ENCODE measurements at places on chromosomes 7 and 10.

- no peak for DNase-seq
- no peaks in the 10 kb centered on the region for H3K27me3 ChIP-seq
- H3K4me1 ChIP-seq: no peaks in the 10 kb centered on the region
- H3K27ac ChIP-seq: no peak overlapping the region
- H3K4me3 ChIP-seq: no peak overlapping the region
These were observed 649.0 kb downstream of the LRMDA start for GRCh38 chr10:76080451-76080850.

DNA sequence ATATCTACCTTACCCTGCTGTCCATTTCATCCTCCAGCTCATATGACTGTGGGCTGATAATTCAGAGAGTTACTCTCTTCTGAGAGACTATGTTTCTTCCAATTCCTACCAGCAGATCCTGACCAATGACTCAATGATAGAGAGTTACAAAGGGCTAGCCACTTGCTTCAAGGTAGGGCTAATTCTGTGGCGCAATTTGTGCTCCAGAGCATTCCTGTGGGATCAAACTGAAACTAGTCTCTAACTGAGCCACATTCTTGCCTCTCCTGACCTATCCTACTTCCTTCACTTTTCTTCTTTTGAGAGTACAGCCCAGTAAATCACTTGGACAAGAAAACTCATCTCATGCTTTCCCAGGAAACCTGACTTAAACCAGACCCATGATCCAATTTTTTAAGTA is 17.9 kb upstream of the ASZ1 start:
- no peak overlapping the region for H3K27ac ChIP-seq
- no peaks in the 10 kb centered on the region for H3K4me1 ChIP-seq
- no peaks in the 10 kb centered on the region for H3K36me3 ChIP-seq
- peaks cover 2% of the 10 kb centered on the region for H3K27me3 ChIP-seq
- no peak overlapping the region for H3K4me3 ChIP-seq

DNA sequence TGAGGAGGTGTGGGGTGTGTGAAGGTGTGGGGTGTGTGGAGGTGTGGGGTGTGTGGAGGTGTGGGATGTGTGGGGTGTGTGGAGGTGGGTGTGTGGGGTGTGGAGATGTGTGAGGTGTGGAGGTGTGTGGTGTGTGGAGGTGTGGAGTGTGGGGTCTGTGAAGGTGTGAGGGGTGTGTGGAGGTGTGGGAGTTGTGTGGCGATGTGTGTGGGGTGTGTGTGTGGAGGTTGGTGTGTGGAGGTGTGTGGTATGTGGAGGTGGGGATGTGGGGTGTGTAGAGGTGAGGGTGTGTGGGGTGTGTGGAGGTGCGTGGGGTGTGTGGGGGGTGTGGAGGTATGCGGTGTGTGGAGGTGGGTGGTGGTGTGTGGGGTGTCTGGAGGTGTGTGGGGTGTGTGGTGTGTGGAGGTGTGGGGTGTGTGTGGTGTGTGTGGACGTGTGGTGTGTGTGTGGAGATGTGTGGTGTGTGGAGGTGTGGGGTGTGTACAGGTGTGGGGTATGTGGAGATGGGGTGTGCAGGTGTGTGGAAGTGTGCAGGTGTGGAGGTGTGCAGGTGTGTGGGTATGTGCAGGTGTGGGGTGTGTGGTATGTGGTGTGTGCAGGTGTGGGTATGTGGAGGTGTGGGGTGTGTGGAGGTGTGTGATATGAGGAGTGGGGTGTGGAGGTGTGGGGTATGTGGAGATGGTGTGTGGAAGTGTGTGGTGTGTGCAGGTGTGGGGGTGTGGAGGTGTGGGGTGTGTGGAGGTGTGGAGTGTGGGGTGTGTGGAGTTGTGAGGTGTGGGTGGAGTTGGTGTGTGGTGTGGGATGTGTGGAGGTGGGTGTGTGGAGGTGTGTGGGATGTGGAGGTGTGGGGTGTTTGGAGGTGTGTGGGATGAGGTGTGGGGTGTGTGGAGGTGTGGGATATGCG is 34.5 kb downstream of the SPDYE17 start:
- DNase-seq: no peak
- H3K4me3 ChIP-seq: no peak overlapping the region
- no peaks in the 10 kb centered on the region for H3K36me3 ChIP-seq

DNA sequence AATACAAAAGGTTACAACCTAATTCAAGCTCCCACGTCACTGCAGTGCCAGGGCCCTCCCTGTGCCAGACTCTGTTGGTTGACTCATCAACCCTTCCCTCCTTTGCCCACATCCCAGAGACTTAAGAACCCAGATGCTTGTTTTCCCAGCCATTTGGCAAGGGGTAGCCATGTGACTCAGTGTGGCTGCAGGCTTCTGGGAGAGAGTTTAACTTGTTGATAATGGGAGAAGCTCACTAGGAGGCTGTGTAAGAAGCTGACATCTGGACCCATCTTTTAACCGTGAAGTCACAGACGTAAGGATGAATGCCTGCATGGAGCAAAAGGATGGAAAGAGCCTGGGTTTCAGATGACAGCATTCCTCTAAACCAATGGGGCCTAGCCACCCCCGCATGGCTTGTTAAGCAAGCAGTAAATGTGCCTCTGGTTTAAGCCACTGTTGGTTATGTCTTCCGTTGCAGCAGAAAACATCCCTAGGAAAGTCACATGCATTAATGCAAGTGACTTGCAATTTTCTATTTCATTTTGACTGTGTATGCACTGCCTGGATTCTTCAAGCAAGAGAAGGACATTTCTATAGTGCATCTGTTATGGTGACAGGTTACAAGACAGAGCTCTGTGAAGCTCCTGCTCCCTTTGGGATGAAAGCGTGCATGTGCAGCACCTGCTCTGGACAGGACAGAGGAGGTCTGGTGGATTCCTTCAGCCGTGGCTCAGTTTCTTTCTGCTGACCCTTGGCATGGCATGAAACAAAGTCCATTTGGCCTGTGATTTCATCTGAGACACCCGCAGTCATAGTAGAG is 57.5 kb upstream of the CREB5 start:
- no peak overlapping the region for H3K27ac ChIP-seq
- no peak overlapping the region for H3K4me3 ChIP-seq
- DNase-seq: no peak
- no peaks in the 10 kb centered on the region for H3K36me3 ChIP-seq
- no peaks in the 10 kb centered on the region for H3K4me1 ChIP-seq

DNA sequence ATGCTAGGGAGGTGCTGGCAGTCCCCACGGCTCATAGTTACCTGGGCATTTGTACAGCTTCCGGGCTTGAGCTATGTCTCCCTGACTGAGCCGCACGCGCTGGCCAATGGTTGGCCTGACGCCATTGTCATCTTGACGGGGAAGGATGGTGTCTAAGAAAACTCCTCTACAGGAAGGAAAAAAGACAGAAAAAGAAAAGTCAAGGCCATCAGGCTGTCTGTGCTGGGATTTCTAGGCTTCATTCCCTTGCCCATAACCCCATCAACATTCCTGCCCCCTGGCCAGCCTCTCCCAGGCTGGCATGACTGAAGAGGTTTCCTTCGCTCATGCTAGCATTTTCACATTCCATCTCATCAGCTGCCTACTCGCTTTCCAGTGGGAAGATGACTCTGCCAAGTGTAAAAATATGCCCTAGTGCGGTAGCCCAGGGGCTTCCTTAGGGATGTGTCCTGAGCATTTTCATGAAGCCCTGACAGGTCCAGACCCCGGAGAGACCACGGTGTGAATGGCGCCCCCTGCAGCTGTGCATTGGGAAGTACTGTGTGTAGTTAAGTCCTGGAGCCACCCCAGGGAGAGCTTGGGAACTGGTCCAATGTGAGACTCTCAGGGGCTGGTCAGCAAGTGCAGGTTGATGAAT is 54.5 kb upstream of the OPALIN start:
- DNase-seq: no peak
- H3K27me3 ChIP-seq: peaks cover 7% of the 10 kb centered on the region
- H3K4me3 ChIP-seq: no peak overlapping the region
- H3K27ac ChIP-seq: no peak overlapping the region
- no peaks in the 10 kb centered on the region for H3K36me3 ChIP-seq
- no peaks in the 10 kb centered on the region for H3K4me1 ChIP-seq

DNA sequence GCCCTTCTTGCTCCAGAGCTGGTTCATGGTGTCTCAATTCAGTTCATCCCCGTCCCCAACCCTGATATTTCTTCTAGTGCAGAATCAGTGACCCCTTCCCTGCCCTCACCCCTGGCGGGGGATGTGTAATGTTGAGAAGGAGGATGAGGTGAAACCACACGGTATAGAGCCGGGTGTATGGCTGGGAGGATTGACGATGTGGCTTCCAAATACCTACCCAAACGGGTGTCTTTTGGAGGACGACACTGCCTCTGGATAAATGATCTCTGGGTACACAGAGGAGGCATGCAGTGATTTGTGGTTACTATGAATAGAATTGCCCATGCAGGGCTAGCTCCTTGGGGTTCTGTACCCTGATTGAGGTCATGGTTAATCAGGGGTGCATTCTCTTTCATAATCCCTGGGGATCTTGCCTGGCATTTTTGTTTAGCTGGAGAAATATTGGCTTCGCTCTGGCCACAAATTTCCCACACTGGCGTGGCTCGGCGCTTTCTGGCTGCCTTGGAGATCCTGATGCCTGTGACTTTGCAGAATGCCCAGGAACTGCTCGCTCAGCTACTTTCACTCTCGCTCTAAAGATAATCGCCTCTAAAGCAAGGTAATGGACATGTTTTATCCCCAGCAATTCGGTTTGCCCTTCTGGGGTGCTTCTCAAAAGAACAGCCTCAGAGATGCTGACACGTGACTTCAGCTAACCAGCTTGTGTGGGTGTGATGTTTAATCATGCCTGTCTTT is 89.2 kb downstream of the RBM20 start:
- peaks cover 8% of the 10 kb centered on the region for H3K4me1 ChIP-seq
- no peak overlapping the region for H3K27ac ChIP-seq
- DNase-seq: no peak
- peak overlapping the region; percentile 27 for H3K4me3 ChIP-seq
- peaks cover 37% of the 10 kb centered on the region for H3K27me3 ChIP-seq

DNA sequence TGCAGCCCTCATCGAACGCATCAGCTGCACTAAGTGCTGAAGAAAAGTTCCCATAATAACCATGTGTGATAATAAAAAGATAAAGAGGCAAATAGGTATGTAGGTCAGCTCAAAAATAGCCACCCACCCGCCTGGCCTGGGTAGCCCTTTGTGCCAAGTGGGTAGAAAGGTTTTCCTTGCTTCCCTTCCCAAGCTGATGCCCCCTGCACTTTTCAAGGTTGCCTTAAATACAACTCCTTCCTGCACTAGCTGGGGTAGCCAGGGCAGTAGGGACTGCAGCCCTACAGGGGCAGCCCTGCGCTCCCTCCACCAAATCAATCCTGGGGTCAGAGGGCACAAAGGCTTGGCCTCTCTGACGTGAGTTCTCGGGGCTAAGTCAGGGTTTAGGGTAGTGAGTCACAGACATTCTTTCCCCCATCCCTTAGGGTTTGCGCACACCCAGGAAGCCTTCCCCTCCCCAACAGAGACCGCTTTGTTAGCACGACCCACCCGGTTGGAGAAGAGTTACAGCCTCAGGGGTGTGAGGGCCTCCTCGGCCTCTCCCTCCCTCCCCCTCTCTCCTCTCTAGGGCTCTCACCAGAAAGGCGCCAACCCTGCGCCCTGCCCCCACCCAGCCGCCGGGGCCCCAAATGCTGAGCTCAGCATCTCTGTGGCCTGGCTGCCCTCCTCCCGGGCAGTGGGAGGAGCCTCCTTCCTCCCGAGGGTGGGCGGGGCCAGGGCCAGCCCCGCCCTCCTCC is 13.3 kb upstream of the DDIT4 start:
- peak overlapping the region; percentile 90 for H3K4me3 ChIP-seq
- H3K27ac ChIP-seq: peak overlapping the region; percentile 97
- peak; percentile 87 for DNase-seq

- H3K27ac ChIP-seq: no peak overlapping the region
- H3K4me3 ChIP-seq: peak overlapping the region; percentile 23
- H3K4me1 ChIP-seq: no peaks in the 10 kb centered on the region
- DNase-seq: no peak
- no peaks in the 10 kb centered on the region for H3K27me3 ChIP-seq
These were observed 628.6 kb downstream of the PHTF2 start for GRCh38 chr7:78427209-78427608.

Measured in T-helper 2 cell treated with Interferon-gamma antibody and Interleukin-4, amounts not matched to agents 5 μg/mL and 100 μg/mL, for 36 hours (primary cell).